Hair follicular keratinocyte (primary cell): ENCODE measurements at places on chromosomes 4 and X. TPM values are rescaled to one million over a fixed set of nuclear protein-coding genes. Genes with fewer than 3 reads are reported as not detected.

Gene ANXA3
- 422 and 547 TPM in 2 replicates for total RNA-seq

Gene TSPAN6
- 14.8 and 18.5 TPM in 2 replicates for total RNA-seq

Gene TAF7L
- total RNA-seq, result not detected in 2 replicates

Gene TCP11X2
- total RNA-seq, result not detected in 2 replicates

Gene GAK
- total RNA-seq, result 89.1 and 104 TPM in 2 replicates

Gene XAGE1A
- total RNA-seq, result not detected in 2 replicates

Gene GPRASP3
- 0.62 and 1.9 TPM in 2 replicates for total RNA-seq

Gene SLAIN2
- total RNA-seq, result 34.3 and 38.3 TPM in 2 replicates

Gene ADH1A
- total RNA-seq, result not detected in 2 replicates
